M059J (cell line): ENCODE measurements at places on chromosomes 12 and 14.
A peak's percentile ranks its signal among the peaks of the same experiment; 100 is the strongest.

DNA sequence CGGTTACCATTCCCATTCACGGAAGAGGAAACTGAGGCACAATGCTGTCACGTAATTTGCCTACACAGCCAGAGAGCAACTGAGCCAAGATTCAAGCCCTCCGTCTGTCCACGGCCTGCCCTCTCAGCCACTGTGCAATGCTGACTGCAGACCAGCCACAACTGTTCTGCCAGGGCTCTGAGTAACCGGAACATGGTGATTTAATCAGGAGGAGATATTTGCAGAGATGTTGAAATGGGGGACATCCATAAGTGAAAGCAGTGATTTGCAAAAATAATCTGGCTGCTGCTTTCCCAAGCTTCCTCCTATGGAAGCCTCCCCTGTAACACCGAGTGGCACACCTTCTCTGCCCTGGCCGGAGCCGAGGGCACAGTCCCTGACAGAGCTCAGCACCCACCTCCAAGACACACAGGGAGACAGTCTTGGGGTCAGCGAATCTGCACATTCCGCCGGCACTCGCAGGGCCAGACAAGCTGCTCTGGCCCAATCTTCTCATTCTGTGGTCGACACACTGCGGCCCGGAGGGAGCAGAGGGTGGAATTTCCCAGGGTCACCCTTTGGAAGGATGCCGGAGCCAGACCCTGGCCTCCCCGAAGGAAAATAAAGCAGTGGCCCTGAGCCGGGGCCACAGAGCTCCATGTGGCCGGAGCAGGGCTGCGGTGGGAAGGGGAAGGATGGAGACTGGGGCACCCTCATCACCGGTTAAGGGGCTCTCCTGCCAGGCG is 158.2 kb upstream of the DIO3 start:
- DNase-seq = no peak

- no peak for DNase-seq
Measured at GRCh38 chr14:100546051-100546443, 41.2 kb downstream of the BEGAIN start.

- no peak for DNase-seq
Measured at GRCh38 chr14:44291366-44291915, 215.6 kb downstream of the FSCB start.

DNA sequence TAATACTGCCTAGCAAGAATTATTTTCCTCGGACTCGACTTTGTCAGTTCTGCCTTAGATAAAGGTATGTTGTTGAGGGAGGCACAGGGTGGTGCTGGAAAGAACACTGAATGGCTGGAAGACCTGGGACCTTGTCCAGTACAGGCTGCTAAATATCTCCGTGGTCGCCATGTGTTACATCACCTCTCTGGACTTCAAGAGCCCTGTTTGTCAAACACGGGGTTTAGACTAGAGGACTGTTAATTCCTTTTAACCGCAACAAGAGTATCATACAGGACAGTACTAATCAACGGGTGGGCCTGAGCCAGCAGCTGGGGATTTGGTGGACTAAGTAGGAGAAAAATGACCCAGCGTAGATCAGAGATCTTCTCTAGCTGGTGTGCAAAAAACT is 476.3 kb downstream of the LRIG3 start:
- DNase-seq = peak; percentile 66

DNA sequence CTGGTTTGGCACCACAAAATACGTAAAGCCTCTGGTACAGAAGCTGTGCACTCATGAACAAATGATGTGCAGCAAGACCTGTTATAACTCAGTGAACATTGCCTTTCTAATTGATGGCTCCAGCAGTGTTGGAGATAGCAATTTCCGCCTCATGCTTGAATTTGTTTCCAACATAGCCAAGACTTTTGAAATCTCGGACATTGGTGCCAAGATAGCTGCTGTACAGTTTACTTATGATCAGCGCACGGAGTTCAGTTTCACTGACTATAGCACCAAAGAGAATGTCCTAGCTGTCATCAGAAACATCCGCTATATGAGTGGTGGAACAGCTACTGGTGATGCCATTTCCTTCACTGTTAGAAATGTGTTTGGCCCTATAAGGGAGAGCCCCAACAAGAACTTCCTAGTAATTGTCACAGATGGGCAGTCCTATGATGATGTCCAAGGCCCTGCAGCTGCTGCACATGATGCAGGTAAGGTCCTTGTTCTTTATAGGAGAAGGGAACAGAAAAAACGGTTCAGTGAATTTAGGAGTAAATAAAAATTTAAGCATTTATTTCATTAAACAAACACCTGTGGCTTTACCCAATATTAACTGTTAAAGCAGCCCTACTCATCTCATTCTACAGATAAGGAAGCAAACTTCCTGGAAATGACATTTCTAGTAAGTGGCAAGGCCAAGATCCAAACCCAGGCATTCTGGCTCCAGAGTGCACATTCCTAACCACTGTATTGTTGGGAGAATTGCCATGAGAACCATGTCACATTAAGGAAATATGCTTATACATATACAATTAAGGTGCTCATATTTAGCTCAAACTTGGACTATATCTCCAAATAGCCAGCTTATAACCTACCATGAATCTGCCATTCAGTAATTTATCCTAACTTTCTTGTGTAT is 11.7 kb downstream of the COCH start:
- no peak for DNase-seq

DNA sequence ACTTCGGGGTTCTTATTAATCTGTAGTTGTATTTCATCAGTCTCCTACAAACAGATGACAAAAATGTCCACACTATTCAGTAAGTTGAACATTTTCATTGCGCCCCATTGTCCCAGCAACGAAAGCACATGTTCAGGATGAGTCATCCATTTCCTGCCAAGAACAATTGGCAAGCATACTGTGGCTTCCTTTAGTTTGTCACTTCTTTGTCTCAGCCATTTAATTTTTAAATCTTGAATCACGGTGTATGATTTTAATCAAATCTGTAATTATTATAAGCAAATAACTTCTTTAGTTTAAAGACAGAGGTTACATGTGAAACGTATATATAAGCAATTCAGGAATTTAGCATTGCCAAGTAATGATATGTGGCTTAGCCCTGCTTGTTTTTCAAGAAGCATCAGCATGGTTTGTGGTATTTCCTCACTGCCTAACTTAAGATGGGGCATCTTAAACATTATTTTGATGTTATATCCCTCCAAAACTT is 211.3 kb upstream of the KRR1 start:
- peak; percentile 93 for DNase-seq

DNA sequence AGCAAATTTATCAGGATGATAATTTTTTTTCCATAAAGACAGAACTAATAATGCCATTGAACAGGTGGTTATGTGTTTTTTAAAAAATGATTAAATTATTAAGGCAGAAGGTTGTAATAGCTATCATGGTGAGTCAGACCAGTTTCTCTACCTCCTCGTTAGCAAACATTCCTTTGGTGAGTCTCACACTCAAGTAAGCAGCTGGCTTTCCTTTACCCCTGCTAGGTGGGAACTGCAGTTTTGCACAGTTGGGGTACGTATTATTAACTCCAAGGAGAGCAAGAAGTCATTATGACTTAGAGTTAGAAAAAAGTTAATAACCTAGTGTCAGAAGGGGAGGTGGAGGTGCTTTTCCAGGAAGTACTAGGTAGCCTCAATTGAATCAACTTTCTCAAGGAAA is 165.3 kb downstream of the SNAPC1 start:
- peak; percentile 79 for DNase-seq

DNA sequence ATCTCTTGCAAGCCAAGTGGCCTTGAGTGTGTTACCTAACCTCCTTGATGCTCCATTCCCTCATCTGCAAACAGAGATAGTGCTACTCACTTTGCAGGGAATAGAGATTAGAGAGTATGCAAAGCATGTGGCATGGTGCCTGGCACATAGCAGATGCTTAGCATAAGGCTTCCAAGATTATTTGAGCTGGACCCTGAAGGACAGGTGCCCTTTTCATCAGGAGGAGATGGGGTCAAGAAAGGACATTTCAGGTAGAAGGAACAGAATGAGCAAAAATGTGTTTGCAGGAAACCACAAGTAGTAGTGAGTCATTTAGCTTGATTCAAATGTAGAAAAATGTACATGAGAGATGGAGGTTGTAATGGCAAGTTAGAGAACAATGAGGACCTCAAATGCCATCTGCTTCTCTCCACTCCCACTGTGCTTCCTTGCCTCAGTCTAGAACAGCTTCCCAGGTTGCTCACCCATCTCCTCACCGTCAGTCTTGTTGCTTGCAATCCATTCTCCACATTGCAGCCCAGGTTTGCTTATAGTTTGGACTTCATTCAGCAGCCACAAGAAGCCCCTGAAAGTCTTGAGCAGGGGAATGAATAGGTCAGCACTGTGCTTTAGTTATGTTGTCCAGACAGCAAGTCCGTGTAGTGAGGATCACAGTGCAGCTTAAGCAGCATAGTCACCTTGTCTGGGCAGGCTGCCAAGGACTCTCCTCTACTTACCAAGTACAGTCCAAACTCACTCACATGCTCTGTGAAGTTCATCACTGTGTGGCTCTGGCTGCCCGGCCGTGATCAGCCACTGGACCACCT is 536.3 kb upstream of the CCDC196 start:
- DNase-seq = peak; percentile 51

GRCh38 chr14:100295376-100296105 is 10.7 kb downstream of the SLC25A29 start:
- no peak for DNase-seq

DNA sequence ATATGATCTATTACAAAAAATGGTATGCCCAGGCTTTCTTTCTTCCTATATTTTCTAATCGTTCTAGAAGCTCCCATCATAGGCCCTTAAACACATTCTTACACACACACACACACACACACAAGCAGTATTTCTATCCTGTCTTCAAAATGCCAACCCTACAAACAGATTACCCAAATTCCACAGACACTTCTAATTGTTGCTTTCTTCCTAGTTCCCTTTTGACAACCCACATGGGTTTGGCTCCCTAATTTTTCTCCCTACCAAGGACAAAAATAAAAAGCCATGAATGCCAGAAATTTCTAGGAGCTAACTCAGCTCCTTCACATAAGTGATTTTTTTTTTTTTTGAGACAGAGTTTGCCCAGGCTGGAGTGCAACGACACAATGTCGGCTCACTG is 60.3 kb upstream of the NTF3 start:
- no peak for DNase-seq

GRCh38 chr12:12483438-12483837 is 79.2 kb downstream of the DUSP16 start:
- DNase-seq = no peak

DNA sequence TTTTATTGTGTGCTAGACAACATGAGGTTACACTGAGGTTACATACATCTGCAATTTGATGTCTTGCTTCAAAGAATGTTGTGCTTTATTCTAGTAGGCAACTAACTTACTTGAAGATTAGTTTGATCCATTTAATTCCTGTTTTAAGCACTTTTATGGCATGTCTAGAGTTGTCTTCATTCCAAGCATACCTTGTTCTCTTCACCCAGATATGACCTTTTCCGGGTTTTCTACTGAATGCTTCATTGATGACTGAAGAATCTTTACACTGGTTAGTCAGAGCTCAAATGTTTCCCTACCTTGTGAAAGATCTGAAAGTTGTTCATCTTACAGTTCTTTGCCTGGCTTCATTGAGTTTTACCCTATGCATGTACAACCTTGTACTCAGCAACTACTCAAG is 274.0 kb upstream of the KITLG start:
- DNase-seq = peak; percentile 86

DNA sequence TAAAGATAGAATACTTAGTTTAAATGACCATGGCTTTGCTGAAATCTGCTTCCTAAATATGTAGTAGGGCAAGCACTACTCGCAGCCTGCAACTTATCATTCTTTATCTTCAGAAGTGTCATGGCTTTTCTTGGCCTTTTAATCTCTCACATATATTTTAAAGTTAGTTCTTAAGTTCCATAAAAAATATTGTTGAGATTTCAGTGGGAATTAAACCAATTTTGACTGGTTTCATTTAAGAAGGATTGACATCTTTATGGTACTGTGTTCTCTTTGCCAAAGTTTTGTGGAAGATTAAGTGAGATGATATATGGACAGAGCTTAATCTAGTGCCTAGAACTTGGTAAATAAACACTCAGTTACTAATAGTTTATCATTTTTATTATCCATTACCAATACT is 56.7 kb downstream of the KIAA0586 start:
- no peak for DNase-seq

GRCh38 chr12:110281549-110282299 is 677 bp downstream of the ATP2A2 start:
- DNase-seq = peak; percentile 56

- DNase-seq = no peak
Measured at GRCh38 chr12:109709401-109709991, 4.1 kb upstream of the FAM222A start.

DNA sequence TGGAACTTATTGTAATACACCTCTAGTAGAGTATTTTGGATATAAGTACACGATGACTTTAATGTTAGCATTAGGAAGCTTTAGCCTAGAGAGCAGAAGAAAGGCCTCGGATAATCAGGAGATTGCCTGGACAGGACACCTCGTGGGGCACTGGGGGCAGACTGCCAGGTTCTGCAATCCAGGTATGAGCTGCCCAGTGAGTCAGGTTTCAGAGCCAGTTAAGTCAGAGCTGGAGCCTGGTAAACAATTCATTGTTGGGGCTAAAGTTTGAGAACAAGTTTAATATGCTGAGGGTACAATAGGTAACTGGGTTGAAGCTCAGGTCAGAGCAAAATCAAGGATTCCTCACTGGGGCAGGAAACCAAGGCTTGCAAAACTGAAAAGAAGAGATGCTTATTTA is 107.4 kb downstream of the RERGL start:
- no peak for DNase-seq

- DNase-seq = no peak
Measured at GRCh38 chr14:99660794-99661193, 15.9 kb downstream of the HHIPL1 start.
